ENCODE measurements at places on chromosomes 1 and 21.

DNA sequence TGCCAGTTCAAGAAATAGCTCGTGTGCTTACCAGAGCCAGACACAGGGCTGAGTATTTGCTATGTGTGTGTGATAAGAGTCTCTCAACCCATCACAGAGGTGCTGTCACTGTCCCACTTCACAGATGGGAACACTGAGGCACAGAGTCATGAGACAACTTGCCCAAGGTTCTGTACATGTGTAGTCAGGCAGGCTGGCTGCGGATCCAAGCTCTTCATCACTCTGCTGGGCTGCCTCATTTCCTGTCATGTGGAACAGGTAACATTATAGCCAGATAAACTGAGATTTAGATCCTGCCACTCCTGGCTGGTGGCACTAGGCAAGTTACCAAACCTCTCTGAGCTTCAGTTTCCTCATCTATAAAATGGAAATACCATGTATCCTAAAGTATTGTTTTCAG is 77.8 kb downstream of the ITPKB start:
- no peak for DNase-seq

- peak; percentile 62 for DNase-seq
These were observed 47.1 kb downstream of the LEPR start for GRCh38 chr1:65467536-65467935.

GRCh38 chr1:84427250-84428188 is 29.2 kb downstream of the DNASE2B start:
- peak; percentile 67 for DNase-seq

DNA sequence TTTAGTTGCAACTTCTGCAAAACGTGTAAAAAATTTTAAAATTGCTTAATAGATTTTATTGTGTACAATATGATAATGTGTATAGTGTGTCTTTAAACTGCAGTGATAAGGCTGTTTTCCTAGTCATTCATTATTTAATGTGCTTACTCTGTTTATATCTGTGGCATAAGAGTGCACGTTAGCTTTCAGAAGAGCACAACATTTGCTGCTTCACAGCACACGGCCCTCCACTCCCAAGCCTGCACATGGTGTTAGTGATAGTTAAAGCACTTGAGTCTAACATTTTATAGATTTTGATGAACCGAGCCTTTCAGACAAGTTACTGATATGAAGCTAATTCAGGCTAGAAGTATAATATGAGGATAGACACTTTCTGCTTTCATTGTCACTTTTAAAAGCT is 120.6 kb downstream of the ADGRL2 start:
- DNase-seq: no peak

GRCh38 chr1:94925004-94925403 is 1.9 kb downstream of the CNN3 start:
- peak; percentile 35 for DNase-seq

DNA sequence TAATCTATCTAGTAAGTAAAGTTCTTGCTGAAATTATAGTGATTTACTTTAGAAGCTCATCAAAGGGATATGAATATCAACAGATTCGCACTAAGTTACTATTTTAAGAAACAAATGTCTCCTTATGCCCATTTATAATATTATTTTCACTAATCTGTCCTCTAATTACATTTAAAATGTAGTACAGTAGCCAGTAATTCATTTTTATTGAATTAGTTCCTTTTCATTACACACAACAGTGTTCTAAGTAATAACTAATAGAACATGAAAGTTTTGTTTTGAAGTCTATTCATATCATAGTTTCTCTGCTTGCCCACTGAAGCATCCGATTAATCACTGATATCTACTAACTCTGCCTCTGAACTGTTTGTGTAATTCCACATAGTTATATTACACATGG is 225.8 kb downstream of the NEGR1 start:
- no peak for DNase-seq

- DNase-seq: no peak
These were observed 51.5 kb downstream of the CHRM3 start for GRCh38 chr1:239437822-239438221.

DNA sequence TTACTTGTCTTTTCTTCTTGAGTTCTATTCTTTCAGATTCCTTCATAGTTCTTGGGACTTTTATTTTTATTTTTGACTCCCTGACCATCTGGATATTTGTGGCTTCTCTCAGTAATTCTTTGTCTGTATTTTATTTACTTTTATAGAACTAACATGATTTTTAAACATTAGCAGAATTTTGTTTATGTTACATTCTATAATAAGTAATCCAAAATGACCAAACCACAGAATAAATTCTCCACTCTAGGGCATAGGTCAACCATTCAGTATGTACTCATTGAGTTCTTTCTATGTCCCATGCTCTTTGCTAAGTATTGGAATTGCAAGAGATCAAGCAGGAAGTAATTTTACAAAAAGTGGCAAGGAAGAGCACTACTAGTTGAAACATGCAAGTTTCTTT is 969.0 kb downstream of the TTLL7 start:
- DNase-seq: peak; percentile 74

- DNase-seq: no peak
These were observed 214.0 kb downstream of the KCNJ6 start for GRCh38 chr21:37702241-37702640.

- DNase-seq: peak; percentile 86
These were observed 231.9 kb upstream of the JUN start for GRCh38 chr1:59015708-59016107.

DNA sequence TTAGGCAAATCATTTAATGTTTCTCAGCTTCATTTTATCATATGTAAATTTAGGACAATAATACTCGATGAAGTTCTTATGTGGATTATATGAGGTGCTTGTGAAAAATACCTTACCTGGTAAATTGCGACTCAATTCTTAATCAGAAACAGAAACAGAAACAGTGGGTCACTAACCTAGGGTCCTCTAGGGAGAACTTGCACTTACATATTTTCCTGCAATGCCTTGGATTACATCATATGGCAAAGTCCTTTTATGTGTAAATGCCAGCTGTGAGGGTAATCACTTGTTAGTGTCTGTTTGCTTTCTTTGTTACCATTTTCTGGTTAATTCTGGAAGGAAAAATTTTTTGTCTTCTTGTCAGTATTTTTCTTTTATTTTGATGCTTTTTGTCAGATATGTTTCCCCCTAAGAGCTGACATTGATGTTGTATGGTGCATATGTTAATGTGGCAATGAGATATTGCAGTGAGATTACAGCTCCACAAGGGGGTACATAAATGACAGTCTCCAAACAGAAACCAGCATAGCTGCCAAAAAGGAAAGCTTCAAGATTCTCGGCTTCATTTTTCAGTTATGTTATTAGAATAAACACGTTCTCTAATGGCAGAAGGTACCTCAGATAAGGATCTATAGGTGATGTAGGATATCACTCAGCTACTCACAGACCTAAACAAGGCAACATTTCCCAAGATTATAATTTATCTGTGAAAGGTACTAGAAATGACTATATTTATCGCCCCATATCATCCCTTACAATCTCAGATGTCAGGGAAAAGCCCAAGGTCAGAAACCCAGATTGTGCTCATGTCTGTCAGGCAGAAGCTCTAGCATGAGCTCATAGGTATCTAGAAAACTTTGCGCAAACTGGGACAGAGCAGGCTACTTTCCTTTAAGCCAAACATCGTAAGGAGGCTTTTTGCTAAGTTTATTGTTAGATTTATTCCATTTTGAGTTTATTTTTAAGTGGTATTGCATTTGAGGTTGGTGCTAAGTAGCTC is 119.9 kb downstream of the FASLG start:
- DNase-seq: no peak

GRCh38 chr1:161949548-161949947 is 74.1 kb downstream of the OLFML2B start:
- DNase-seq: no peak

DNA sequence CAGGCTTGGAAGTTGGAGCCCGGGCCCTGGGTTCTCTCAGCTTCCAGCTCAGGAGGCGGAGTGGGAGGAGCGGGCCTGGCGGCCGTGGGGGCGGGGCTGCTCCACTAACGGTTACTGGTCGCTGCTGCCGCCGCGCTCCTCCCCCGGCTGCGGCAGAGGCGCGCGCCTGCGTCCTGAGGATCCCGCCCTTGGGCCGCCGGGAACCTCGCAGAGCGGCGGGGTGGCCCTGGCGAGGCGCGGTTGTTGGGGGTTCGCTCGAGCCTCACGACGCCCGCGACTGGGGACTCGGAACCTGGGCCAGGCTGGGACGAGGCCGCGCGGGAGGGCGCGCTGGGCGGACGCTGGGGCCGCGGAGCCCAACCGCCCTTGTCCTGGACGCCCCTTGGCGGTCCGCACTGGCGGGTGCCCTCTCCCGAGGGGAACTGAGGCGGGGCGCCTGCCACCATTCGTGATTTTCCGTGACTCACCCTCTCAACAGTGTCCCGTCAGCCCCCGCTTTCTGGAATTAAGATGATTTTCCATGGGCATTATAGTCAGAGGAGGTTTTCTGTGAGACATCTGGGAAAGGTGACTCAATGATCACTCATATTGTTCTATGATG is 34.1 kb downstream of the OR2G3 start:
- no peak for DNase-seq

- DNase-seq: no peak
These were observed 291.4 kb downstream of the LRRC40 start for GRCh38 chr1:69913977-69914376.

DNA sequence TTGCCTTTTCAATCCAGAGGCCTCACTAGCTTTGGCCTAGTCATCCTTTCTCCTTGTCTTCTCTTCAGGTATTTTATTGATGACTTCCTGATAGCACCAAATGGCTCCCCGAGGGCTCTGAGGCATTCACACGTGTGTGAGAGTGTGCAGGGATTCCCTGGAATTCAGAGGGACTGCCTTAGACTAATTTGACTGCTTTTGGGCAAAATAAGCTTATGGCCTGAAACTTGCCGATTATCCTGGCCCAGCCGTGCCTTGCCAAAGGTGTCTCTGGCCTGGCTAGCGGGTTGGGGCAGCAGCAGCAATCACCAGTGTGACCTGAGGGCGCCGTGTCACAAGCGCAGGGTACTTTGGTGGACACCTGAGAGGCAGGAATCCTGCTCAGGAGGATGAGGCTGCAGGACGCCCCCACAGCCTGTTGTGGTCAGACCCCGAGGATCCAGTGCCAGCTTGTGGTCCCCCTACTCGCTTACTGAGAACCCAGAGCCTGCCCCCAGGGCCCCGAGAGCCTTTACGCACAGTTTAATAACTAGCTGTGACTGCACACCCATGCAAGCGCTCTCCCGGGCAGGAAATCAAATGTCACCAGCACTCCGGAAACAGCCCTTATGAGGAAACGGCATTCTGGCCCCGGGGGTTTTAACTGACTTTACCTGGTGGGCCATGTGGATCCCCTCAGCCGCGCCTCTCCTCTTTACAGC is 62.8 kb upstream of the PDE9A start:
- no peak for DNase-seq

DNA sequence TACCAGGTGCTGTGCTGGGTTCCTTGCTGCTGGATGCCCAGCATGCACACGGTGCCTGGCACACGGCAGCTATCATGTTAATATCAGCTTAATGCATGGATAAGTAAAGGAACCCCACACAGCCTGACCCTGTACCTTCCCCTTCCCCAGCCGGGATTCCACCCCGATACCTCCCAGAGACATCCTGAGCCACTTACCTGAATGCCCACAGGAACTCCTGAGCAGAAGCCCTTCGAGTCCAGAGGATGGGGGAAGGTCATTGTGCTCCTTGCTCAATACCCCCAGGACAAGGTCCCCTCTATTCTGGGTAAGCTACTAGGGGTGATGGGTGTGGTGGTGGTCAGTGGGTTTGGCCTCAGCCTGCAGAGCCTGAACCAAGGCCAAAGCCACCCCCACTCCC is 1.4 kb downstream of the FAM131C start:
- DNase-seq: no peak

DNA sequence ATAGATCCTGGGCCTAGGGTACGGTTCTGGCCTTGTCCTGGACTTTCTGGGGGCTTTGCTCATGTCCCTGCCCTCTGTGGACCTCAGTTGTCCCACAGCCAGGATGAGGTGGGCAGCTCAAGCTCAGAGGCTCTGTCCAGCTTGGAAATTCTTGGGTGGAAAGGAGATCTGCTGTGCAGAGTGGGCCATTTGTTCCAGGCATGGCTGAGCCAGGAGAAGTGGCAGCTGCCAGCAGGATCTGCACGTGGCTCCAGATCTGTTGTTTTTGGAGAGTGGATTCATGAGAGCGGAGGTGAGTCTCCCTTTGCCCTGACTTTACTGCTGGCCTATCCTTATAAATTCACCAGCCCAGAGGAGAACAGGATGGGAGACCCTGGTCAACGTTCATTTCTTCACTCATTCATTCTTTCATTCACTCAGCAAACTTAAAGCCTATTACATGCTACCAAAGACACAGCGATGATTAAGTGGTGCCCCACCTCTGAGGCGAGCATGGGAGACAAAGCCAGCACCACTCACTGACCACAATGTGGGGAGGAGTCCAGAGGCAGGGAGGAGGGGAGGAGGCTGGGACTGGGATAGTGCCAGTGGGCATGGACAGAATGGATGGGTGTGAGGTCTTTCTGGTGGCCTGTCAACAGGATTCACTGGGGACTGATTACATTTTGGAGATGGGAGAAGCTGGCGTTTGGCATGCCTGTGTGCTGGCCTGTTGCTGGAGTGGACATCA is 205.1 kb downstream of the TRABD2B start:
- peak; percentile 52 for DNase-seq

- DNase-seq: no peak
These were observed 167.0 kb downstream of the C1orf21 start for GRCh38 chr1:184553845-184554244.

DNA sequence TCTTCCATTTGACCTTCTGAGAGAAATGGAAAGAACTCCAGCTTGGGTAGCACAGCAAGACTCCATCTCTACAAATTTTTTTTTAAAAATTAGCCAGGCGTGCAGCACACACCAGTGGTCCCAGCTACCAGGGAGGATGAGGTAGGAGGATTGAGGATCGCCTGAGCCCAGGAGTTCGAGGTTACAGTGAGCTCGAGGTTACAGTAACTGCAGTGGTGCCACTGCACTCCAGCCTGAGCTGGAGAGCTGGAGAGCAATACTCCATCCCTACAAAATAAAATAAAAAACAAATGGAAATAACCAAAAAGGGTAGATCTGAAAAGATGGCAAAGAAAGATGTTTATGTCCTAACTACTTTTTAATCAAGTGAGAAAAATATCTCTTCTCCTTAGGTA is 14.5 kb downstream of the POGZ start:
- peak; percentile 9 for DNase-seq

- no peak for DNase-seq
These were observed 331.8 kb downstream of the NEGR1 start for GRCh38 chr1:71950579-71950978.

DNA sequence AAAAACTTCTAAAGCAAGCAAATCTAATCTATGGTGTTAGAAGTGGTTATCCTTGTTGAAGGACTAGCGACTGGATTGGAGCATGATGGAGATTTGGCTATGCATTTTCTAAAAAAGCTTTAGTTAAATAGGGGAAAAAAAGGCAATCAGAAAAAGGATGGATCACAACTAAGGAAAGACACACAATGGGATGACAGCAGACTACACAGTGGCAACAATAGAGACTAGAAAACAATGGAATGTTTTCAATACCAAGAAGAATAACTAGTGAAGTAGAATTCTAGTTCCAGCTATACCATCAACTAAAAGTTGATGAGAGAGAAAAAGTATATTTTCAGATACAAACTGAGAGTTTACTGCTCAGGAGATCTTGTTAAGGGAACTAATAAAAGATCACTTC is 605.8 kb downstream of the PTPRU start:
- DNase-seq: no peak

- peak; percentile 22 for DNase-seq
These were observed 1.7 kb downstream of the TRABD2B start for GRCh38 chr1:47995306-47996050.

All from kidney tubule cell (primary cell).